ENCODE measurements at places on chromosomes 6 and 20. TPM values are rescaled to one million over a fixed set of nuclear protein-coding genes. Genes with fewer than 3 reads are reported as not detected.
A peak's percentile ranks its signal among the peaks of the same experiment; 100 is the strongest.

DNA sequence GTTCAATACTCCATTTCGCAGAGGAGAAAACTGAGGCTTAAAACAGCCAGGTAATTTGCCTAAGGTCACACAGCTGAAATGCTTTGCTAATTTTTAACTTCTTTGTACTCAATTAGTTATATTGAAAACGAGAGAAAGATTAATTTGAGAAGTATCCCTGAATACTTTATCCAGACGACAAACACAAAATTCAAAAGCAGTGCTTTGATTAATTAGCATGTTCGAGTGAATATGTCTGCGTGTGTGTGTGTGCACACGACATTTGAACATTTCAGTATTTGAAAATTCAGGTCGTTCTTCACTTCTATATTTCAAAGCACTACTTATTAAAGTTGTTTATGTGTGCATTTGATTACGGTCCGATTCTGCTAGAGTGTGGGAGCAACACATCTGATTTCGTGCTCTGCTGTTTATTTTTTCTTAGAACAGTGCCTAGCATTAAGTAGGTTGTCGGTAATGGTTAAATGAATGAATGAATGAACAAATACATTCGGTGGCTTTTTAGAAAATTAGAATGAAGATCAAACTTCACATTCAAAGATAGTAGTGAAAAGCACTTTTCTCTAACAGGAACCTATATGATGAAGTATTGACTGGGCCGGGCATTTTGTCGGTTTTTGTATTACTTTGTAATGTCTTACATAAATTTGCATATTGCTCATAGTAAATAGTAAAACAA, 36.9 kb upstream of the SYNCRIP start:
- DNase-seq, result no peak

DNA sequence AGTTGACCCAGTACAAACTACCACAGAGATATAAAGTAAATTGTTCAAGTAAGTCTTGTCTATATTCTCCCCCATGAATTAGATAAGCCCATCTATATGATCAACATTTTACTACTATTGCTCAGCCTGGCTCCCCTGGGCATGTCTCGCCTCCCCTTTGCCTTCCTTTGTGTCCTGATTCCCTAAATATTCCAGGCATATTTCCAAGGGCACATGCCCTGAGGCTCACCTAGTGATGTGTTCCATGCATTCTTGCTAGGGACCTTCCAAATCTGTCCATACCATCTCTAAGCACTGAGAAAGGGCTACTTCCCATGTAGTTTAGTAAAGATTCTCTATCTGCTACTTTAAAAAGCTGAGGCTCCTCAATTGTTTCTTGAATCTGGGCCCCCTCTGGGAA, 309.5 kb upstream of the PRND start:
- DNase-seq, result no peak

DNA sequence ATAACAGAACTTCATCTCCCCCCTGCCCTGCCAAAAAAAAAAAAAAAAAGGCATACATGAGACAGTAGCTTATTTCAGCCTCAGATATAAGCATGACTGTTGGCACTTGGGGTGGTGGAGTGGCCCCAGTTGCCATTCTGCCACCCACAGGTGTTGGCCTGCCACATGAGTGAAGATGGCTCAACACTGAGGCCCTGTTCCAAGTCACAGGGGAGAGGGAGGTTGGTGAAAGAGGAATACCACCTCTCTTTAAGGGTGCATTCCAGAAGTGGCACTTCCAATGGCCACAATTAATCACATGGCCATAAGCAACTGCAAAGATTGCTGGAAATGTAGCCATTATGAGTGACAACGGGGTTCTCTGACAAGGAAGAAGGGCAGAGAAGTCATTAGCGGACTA, 61.9 kb upstream of the JARID2 start:
- DNase-seq, result peak; percentile 7

- peak; percentile 58 for DNase-seq
Measured at GRCh38 chr6:5851261-5851757, 155.4 kb downstream of the NRN1 start.

DNA sequence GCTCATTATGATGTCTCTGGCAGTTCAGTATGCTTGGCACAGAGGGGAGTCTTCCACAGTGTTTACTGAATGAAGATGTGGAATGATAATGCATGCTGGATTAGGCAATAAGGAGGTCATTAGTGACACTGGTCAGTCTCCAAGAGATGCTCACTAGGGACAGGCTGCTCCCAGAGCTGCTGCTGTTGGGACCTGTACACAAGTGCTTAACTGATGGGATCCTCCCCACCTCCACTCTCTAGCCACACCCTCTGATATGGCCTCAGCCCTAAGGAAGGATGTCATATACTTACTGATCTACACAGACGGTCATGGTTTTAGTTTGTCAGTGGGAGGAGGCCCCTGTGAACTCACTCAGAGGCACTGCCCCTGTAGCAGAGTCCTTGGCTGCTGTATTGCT, 73.4 kb downstream of the MYB start:
- DNase-seq, result no peak

DNA sequence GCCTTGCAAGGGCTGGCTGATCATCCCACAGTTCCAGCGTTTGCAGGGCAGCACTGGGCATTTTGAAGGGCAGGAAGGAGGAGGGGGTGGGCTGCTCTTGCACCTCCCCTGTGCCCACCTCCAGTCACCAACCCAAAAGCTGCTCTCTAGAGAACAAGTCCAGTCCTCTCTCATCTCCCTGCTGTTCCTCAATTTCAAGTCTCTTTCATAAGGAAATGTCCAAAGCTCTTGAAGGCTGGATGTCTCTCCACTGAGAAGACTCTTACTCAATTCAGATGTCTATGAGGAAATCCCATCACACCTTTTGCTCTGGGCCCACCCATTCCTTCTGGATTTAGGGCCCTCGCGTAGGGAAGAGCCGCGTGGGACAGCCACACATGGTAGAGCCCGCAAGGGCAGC, 31.7 kb downstream of the WRNIP1 start:
- no peak for DNase-seq

MUC21 gene
- total RNA-seq, result not detected

- DNase-seq, result peak; percentile 32
Measured at GRCh38 chr20:58649288-58650180, 1.5 kb upstream of the STX16 start.

ID4 gene
- 0.08 TPM for total RNA-seq

DNA sequence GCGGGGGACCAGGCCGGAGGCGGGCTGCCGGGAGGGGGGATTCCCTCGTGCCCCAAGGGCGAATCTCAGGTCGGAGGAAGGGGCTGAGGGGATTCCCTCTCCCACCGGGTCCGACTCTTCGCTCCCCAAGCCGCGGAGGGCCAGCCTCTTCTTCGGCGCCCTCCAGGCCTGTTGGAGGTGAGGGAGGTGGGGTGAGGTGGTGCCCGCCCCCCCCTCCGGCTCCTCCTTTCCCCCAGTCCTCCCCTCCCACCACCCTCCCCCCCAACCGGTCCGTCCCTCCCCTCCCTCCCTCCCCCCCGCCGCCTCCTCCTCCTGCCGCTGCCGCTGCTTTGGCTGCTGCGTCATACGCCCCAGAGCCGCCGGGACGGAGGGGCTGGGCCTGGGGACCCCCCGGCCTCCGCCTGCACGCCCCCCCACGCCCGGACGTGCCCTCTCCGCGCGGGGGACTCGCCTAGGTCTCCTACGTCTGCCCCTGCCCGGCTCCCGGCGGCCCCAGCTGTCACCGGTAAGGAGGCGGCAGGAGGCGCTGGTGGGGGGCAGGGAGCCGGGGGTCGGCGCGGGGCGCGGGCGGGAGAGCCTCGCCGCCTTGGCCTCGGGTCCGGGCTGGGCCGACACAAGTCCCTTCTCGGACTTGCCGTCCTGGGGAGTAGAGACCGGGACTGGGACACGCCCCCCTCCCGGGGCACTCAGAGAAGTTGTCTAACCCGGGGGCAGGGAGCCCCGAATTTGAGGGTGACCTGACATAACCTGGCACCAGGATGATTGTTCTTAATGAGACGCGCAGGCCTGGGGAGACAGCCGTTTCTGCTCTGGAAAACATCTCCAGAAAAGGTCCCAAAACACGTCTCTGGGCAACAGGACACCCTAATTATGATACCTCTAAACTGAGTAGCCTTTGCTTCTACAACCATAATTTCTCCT, at the start of gene PHF1:
TSS of gene PHF1 (plus strand) at position 304 of the 921 bp plus-strand sequence. CDS start 1,250 bp downstream, outside the sequence.
- DNase-seq, result peak; percentile 75

TOMM34 gene
- total RNA-seq, result 76.6 TPM

- no peak for DNase-seq
Measured at GRCh38 chr6:117513778-117514365, 31.4 kb downstream of the DCBLD1 start.

DNA sequence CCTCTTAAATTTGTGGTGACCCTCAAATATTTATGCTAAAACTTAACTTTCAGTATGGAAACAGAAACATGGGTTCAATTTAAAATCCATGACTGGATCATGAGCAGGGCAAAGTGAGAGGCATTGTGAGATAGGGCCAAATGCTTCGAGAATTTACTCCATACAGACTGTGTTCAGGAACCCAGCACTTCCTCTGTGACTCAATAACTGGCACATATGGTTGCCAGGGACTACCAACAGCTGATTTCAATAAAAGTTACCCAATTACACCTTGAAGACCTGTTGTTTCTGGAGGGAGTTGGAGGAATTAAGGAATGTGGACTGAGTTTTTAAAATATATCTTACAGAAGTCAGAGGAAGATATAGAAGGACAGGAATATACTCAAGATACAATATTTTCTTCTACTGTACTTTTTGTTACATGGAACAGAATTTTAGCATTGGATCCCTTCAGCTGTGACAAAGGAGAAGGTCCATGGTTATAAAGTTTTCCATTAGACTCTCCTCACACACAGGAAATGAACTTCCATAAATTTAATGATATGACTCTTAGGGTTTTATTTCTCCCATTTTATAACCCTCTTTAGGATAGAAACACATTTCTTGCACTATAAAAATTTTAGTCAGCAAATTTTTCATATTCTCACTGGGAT, 258.5 kb downstream of the KHDC1L start:
- no peak for DNase-seq

- DNase-seq, result no peak
Measured at GRCh38 chr6:33957131-33957891, 153.5 kb upstream of the MLN start.
